ENCODE measurements at places on chromosomes 3 and 15. TPM values are rescaled to one million over a fixed set of nuclear protein-coding genes. Genes with fewer than 3 reads are reported as not detected.

GRCh38 chr3:111107662-111108035 is 36.0 kb downstream of the NECTIN3 start:
- no peak overlapping the region for H3K4me3 ChIP-seq
- no peaks in the 10 kb centered on the region for H3K36me3 ChIP-seq
- DNase-seq, result no peak
- no peaks in the 10 kb centered on the region for H3K4me1 ChIP-seq
- no peaks in the 10 kb centered on the region for H3K27me3 ChIP-seq

- peaks cover 8% of the 10 kb centered on the region for H3K36me3 ChIP-seq
- no peaks in the 10 kb centered on the region for H3K27me3 ChIP-seq
- peak overlapping the region; percentile 98 for H3K4me3 ChIP-seq
- peak overlapping the region; percentile 75 for H3K27ac ChIP-seq
- peaks cover 27% of the 10 kb centered on the region for H3K4me1 ChIP-seq
Measured at GRCh38 chr3:131503320-131503635, 507 bp upstream of the MRPL3 start.

DNA sequence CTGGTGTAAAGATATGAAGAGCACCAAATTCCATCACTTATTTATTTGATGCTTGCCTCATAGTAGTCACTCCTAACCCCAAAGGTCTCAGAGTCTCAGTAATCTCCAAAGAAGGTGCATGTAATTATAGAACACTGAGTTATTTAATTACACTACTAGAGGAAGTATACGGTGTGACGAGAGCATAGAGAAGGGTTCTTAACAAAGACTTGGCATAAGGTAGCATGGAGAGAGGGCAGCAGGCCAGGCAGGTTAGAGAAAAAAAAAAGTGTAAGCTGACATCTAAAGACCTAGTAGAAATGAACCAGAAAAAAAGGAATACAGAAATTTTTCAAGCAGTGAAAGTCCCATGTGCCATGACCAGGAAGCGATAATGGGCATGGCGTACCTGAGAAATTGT is 213.3 kb upstream of the TGFBR2 start:
- no peak for DNase-seq
- H3K27ac ChIP-seq, result no peak overlapping the region
- H3K27me3 ChIP-seq, result no peaks in the 10 kb centered on the region
- no peak overlapping the region for H3K4me3 ChIP-seq

GRCh38 chr15:76460871-76461270 is 124.3 kb downstream of the ISL2 start:
- H3K27ac ChIP-seq, result no peak overlapping the region
- H3K4me1 ChIP-seq, result no peaks in the 10 kb centered on the region
- DNase-seq, result no peak

DNA sequence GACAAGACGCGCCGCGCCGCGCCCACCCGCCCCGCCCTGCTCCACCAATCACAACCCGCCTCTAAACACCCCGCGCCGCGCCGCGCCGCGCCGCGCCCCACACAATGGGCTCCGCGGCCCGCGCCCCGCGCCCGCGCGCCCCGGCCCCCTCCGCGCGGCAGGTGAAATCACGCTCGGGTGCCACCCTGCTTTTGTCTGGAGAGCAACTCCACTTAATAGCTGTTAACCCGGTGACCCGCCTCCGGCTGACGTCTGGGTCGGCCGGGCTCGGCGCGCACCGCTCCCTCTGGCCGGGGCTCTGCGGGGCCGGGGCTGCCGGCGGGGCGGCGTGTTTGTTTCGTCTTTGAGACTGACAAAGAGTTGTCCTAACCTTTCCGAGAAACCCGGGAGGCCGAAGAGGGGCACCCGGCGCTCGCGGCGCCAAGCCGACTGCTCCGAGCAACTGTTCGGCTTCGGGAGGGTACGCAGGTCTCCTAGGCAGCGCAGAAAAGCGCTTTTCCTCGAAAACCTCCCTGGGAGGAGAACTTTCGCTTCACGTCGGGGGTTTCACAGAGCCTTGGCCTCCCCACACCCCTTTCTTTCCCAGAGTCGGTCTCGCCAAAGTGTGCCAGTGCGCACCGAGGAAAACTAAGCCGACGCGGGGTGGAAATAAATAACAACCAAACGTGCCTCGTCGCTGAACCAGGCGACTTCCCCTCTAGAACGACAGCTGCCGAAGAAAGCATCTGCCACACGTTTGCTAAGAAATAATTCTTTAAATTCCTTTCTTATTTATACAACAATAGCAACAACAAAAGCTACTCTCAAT is 518.4 kb downstream of the FOXP1 start:
- peak overlapping the region; percentile 67 for H3K4me3 ChIP-seq
- H3K36me3 ChIP-seq, result no peaks in the 10 kb centered on the region
- H3K4me1 ChIP-seq, result peaks cover 73% of the 10 kb centered on the region
- H3K27ac ChIP-seq, result peak overlapping the region; percentile 84
- H3K27me3 ChIP-seq, result no peaks in the 10 kb centered on the region

DNA sequence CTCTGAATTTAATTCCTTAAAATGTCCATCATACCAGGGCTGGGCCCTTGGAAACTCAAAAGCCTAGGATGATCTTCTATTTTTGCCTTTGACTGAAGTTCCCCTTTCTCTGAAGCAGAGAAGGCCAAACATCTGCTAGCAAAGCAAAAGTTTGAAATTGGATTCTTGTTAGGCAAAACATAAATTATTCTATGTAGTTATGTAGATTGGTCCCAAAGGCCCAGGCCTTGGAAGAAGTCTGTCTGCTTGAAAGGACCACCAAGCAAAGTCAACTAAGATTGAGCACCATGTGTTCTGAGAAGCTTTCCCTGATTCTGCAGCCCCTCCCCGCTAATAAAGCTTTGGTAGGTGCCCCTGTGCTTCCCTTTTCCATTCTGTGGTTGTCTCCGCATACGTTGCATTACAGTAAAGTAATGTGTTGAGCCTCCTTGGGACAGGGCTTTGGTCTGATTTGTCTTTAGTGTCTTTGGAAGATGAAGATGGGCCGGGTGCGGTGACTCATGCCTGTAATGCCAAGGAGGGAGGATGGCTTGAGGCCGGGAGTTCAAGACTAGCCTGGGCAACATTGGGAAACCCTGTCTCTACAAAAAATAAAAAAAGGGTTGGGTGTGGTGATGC is 56.4 kb downstream of the RPL39L start:
- H3K27ac ChIP-seq, result no peak overlapping the region
- H3K27me3 ChIP-seq, result no peaks in the 10 kb centered on the region
- no peak for DNase-seq
- peaks cover 14% of the 10 kb centered on the region for H3K4me1 ChIP-seq

GRCh38 chr15:55637086-55637485 is 48.9 kb upstream of the PYGO1 start:
- no peak for DNase-seq
- no peaks in the 10 kb centered on the region for H3K36me3 ChIP-seq
- H3K27me3 ChIP-seq, result no peaks in the 10 kb centered on the region
- no peak overlapping the region for H3K4me3 ChIP-seq
- no peaks in the 10 kb centered on the region for H3K4me1 ChIP-seq
- H3K27ac ChIP-seq, result no peak overlapping the region

DNA sequence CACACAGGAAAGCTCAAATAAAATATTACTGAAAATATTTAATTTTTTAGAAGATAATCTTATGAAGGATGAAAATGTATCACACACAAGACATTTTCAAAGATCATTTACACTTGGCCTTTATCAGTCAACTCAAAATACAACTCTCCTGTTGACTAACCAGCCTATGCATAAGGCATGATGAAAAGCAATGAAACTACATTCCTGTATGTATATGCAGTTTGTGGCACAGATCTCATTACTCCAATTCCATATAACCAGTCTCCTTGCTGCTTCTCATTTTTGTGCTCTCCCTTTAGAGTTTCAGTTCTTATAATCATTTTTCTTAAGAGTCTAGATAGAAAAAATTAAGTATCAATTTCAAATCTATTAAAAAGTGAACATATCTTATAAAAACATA is 25.8 kb downstream of the AQR start:
- no peaks in the 10 kb centered on the region for H3K27me3 ChIP-seq
- no peaks in the 10 kb centered on the region for H3K4me1 ChIP-seq
- peaks cover 31% of the 10 kb centered on the region for H3K36me3 ChIP-seq
- no peak overlapping the region for H3K4me3 ChIP-seq
- no peak for DNase-seq

GRCh38 chr3:189999718-190000117 is 121.0 kb downstream of the P3H2 start:
- no peaks in the 10 kb centered on the region for H3K4me1 ChIP-seq
- no peak for DNase-seq
- H3K27ac ChIP-seq, result no peak overlapping the region
- H3K4me3 ChIP-seq, result no peak overlapping the region

DNA sequence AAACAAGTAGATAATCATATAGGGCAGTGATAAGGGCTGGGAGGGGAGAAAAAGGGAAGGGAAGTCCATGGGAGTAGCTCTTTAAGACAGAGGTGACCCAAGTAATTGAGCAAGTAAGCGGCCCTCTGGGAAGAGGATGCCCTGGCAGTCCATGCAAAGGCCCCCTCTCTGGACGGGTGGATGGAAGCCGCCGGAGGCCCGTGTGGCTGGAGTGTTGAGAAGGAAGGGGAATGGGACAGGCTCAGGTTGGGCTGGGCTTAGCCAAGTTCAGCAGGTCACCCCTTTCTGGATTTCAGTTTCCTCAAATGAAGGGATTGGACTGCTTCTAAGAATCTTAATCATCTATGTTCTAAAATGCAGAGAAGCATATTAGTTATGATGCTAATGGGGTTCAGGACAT is 32.4 kb upstream of the TRPM1 start:
- DNase-seq, result no peak
- H3K27me3 ChIP-seq, result no peaks in the 10 kb centered on the region
- H3K36me3 ChIP-seq, result no peaks in the 10 kb centered on the region
- no peak overlapping the region for H3K27ac ChIP-seq
- no peak overlapping the region for H3K4me3 ChIP-seq

- H3K36me3 ChIP-seq, result peaks cover 43% of the 10 kb centered on the region
- H3K27me3 ChIP-seq, result no peaks in the 10 kb centered on the region
- peaks cover 8% of the 10 kb centered on the region for H3K4me1 ChIP-seq
- no peak overlapping the region for H3K4me3 ChIP-seq
Measured at GRCh38 chr15:90497912-90498311, 31.8 kb upstream of the CRTC3 start.

DNA sequence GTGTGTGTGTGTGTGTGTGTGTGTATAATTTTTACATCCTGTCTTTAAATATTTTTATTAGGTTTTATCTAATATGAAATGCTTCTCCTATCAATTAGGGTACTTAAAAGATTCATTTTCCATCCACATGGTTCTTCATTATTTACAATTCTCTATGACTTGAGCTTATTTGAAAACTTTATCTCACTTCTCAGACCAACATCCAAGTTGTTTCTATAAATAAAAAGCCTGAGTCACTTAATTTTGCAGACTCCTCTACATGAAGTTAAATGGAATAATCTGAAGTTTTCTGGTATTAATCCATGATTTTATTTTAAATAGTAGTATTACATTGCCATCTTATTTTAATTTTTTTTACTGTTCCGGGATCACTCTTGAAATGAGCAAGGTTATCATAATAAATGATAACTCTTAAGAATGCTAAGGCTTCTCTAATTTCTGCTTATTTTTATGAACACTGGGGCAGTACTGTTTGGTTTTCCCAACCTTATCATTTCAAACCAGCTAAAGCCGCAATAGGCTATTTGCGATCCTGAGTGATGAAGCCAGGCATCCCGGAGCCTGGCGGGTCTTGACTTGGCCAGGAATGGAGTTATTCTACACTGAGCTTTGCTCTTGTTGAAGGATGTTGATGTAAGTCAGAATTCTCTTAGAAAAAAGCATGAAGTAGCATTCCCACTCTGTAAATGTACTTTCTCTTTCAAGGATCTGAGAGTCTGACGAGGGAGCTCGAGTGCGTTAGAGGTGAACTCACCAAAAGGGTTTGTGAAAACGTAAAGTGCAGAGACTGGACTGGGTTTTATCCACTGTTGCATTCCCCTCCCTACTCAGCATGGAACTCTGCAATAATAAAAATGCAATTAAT is 220.2 kb upstream of the LRTM1 start:
- H3K27me3 ChIP-seq, result no peaks in the 10 kb centered on the region
- no peaks in the 10 kb centered on the region for H3K36me3 ChIP-seq
- H3K4me3 ChIP-seq, result no peak overlapping the region
- no peaks in the 10 kb centered on the region for H3K4me1 ChIP-seq
- no peak for DNase-seq
- no peak overlapping the region for H3K27ac ChIP-seq

DNA sequence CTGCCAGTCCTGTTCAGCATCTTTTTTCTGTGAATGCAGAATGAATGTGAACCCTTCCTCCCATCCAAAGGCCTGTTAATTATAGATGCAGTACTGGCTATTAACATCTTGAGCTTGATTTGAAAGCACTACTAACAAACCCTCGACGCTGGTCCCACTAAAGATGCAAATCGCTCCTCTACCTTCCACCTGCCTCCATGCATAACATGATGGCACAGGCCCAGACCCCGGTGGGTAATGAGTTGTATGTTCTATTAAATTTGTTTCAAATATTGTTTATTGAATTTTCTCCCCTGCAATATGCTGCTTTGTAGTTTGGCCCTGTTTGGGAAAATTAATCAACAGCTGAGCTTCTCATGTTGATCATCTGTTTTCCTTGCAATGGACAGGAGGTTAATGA is 69.3 kb downstream of the RAB11A start:
- no peak for DNase-seq
- no peak overlapping the region for H3K27ac ChIP-seq

DNA sequence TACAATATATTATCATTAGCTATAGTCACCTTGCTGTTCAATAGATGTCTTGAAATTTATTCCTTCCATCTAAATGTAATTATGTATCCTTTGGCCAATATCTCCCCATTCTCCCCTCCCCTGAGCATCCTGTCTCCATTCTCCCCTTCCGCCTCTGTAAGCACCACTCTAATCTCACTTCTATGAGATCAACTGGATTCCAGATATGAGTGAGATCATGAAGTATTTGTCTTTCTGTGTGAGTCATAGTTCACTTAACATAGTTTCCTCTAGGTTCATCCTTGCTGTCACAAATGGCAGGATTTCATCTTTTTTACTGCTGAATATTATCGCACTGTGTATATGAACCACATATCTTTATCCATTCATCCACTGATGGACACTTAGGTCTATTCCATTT is 148.8 kb upstream of the NDN start:
- H3K4me3 ChIP-seq, result no peak overlapping the region
- no peak for DNase-seq
- no peaks in the 10 kb centered on the region for H3K4me1 ChIP-seq
- H3K27ac ChIP-seq, result no peak overlapping the region
- H3K27me3 ChIP-seq, result no peaks in the 10 kb centered on the region
- H3K36me3 ChIP-seq, result no peaks in the 10 kb centered on the region

GRCh38 chr3:170636400-170636973 is 50.6 kb upstream of the SLC7A14 start:
- no peaks in the 10 kb centered on the region for H3K36me3 ChIP-seq
- H3K4me1 ChIP-seq, result no peaks in the 10 kb centered on the region
- no peak overlapping the region for H3K27ac ChIP-seq

Gene RYR3
- not detected for total RNA-seq

Gene TMEM212
- not detected for total RNA-seq

Gene MME
- total RNA-seq, result not detected

Gene AGTR1
- total RNA-seq, result not detected

Gene LRRC49
- total RNA-seq, result 0.75 TPM

Gene AHSG
- total RNA-seq, result not detected

Gene ADPGK
- 98.1 TPM for total RNA-seq

Measured in CD4-positive, alpha-beta memory T cell (primary cell).